ENCODE measurements at places on chromosomes 5 and 9. TPM values are rescaled to one million over a fixed set of nuclear protein-coding genes. Genes with fewer than 3 reads are reported as not detected.

GRCh38 chr5:75052192-75053053 lies at the start of gene GCNT4:
GCNT4 (minus strand) TSS chr5:75052558; CDS start chr5:75030037, 22,521 bp downstream.
- peak; percentile 31 for DNase-seq

DNA sequence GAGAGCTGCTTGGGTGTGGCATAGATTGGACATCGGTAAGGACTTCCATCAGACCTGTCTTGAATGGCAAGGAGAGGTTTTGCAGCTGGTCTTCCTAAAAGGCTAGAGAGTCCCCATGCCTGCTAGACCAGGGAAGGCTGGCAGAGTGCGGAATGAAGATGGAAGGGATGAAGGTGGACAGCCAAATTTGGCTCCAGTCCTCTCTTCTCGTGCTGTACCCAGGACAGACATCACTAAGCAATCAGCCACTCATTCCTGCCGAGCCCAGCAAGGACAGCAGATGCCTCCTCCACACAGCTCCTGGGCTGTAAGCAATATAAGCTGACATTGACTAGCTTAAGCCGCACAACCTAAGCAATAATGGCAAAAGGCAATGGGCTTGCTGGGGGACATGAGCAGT lies 112.0 kb downstream of the OLFM1 start:
- no peak for DNase-seq

DNA sequence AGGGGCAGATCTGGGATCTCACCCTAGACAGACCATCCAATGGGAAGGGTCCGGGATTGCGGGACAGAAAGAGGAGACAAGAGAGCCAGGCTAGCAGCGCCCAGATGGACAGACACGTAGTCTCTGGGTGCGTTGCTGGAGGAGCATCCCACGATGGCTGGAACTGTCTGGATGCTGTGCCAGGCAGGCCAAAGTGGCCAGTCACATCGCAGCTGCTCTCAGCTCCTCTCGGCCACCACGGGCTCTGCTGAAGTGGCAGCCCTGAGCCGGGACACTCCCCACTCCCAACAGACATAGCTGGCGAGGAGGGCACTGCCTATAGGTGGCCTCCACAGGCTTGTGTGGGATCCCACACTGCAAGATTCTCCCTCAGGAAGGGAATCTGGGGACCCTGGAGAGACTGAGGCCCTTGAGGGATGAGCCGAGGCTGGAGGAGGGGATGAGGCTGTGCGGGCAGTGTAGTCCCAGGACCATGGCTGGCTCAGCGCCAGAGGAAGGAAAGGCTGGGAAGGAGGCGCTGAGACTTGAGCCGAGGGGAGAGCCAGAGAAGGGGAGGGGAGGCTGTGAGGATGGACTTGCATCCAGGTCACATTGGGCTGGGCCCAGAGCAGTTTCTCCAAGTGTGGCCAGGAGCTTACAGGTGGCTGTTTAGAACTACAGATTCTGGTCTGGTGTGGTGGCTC lies 10.3 kb upstream of the WDR5 start:
- no peak for DNase-seq

GRCh38 chr9:33799928-33800704 lies 4.8 kb downstream of the PRSS3 start:
- no peak for DNase-seq

DNA sequence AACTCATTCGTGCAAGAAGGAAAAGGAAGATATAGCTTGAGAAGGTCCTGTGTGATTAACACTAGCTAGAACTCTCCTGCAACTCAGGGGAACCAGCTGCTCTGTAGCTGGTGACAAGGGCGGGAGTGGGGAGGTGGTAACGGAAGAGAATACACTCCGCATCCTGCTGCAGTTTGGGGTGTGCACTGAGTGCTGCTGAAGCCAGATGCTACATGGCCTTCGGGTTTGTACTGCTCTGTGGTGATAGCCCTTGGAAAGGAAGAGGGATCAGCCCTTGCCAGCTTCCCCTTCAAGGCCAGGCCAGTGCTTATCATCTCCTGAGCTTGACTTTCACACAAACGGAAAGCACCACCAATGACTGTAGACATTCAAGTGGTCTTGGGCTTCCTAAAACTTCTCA lies 34.3 kb downstream of the FRMD3 start:
- no peak for DNase-seq

DNA sequence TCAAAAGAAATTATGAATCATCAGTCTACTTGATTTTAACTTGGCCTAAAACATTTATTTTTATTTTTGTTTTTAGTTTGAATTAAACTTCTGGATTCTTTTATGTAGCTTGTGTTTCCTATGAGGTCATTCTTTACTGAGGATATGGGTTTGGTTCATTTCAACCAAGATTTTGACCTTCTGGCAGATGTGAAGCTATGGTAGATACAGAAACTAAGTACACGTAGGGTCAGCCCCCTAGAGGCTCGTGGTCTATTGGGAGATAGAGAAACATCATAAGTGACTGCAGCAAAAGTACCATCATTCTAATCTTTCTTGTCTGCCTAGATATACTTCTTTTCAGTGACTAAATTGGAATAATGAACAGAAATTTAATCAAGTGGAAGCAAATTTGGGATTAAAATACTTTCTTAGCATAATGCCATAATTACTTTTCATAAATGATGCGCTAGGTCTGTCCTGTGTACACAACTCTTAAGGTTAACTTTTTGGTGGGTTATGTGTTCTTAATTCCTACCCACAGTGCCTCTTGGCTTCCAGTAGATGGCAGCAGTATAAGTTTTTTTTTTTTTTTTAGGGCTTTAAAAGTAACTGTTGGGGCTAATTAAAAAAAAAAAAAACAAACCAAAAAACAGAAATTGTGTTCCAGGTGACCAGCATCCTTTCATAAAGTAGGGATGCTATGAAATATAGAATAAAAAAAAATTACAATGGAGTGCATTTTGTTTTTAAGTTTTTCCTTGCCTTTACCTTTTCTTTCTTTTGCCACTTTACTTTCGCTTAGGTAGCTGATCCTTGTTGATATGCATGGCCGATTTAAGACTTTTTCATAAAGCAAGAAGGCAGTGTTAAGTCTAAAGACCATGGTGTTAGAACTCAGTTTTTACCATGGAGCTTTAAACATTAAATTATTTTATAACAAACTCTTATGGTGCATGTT lies 49.9 kb downstream of the LRRTM2 start:
- DNase-seq = peak; percentile 14

DNA sequence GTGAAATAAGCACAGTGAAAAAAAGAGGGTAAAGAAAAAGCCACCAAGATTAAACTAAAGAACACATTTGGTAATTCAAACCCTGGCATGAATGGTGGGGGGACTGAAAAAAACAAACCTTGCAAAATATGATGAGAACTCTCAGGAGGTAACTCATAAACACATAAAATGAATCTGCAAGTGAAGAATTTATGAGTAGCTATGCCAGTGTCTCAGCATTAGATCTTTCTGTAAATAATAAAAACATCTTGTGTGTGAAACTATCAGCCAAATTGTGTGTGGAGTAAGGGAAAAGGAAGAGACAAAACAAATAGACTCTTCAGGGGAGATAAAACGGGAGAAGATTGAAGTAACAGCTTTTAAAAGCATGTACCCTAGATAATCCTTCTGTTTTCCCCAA lies 129.6 kb upstream of the SPEF2 start:
- DNase-seq = no peak

DNA sequence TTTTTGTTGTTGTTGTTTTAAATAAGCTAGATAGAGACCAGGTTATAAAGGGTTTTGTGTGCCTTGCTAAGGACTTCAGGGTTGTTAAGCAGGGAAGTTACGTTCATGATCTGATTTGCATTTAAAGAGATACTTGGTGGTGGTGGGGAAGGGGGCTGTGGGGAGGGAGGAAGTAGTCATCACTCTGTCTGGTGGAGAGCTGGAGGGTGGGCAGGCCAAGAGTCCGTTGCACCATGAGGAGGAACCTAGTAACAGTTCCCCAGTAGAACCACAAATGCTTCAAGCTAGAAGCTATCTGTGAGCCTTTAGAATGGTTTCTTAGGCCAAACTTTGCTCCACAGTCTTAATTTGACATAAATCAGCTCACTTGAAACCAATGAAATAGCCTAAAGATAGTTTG lies 18.7 kb upstream of the ROPN1L start:
- DNase-seq = no peak

DNA sequence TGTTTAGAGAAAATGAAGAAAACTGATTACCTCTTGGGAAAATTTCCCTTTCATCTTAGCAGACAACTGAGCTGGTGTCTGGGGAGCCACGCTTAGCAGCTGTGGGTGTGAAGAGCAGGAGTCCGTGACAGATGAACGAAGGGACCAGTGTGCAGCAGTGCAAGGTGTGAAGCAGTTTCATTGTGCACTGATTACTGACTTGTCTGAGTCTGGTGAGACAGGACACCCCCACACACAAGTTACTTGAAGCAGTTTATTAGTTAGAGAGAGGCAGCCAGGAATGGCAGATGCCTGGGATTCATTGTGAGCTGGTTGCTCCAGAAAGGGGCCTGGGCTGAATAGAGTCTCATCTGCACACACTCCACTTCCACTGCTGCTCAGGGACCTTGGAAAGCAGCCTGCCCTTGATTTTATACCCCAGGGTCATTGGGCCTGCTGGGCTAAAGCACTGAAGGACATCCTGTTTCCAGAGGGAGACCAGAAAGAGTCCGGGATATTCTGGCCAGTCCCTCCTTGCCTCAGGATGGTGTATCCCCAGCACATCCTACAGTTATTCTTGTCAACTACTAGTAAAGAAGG lies 47.4 kb downstream of the FBXL7 start:
- DNase-seq = no peak

DNA sequence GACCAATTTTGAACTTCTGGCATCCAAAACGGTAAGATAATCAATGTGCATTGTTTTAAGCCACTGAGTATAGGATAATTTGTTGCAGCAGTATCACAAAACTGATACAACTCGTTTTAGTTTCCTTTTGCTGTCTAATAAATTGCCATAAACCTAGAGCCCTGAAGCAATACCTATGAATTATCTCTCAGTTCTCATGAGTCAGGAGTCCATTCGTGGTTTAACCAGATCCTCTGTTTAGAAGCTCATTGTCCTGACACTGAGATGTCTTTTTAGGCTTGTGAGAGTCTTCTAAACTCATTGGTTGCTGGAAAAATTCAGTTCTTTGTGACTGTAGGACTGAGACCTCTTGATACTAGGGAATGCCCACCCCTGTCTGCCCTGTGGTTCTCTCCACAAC lies 262.9 kb downstream of the SEMA5A start:
- no peak for DNase-seq

The AMBP gene
- total RNA-seq = 0.30 TPM

The ORM1 gene
- total RNA-seq = not detected

The OTP gene
- total RNA-seq = not detected

The UBE2QL1 gene
- total RNA-seq = not detected

The BHMT2 gene
- not detected for total RNA-seq
